Stimulated activated CD8-positive, alpha-beta memory T cell treated with anti-CD3 and anti-CD28 coated beads, Interleukin-15, amount 100 ng/mL, for 48 hours (primary cell): ENCODE measurements at places on chromosomes 1 and 21.

DNA sequence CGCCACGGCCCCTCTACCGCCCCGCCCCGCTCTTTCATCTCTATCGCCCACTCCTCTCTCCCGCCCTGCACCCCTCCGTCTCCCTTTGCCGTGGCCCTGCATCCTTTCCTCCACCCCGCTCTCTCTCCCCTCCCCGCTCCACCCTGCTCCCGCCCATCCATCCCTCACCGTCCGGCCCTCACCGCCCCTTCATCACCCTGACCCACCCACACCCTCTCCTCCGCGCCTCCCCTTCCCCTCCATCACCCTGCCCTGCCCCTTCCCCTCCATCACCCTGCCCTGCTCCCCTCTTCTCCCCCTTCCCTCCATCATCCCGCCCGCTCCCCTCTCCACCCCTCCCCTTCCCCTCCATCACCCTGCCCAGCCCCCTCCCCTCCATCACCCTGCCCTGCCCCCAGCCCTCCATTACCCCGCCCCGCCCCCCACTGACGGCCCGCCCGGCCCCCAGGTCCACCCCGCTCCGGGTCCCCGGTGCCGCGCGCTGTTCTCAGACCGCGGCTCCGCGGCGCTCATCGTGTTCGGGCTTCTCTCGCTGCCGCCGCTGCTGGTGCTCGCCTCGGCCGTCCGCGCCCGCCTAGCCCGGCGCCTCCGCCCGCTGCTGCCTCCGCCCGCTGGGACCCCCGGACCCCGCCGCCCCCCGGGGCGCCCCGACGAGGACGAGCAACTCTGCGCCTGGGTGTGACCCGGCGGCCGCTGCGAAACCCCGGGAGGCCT is 6.2 kb upstream of the ANKRD65 start:
- no peak for DNase-seq

GRCh38 chr1:22837332-22837731 is 126.7 kb downstream of the EPHB2 start:
- DNase-seq: no peak

- DNase-seq: no peak
Measured at GRCh38 chr21:36738489-36739126, 39.7 kb downstream of the SIM2 start.

DNA sequence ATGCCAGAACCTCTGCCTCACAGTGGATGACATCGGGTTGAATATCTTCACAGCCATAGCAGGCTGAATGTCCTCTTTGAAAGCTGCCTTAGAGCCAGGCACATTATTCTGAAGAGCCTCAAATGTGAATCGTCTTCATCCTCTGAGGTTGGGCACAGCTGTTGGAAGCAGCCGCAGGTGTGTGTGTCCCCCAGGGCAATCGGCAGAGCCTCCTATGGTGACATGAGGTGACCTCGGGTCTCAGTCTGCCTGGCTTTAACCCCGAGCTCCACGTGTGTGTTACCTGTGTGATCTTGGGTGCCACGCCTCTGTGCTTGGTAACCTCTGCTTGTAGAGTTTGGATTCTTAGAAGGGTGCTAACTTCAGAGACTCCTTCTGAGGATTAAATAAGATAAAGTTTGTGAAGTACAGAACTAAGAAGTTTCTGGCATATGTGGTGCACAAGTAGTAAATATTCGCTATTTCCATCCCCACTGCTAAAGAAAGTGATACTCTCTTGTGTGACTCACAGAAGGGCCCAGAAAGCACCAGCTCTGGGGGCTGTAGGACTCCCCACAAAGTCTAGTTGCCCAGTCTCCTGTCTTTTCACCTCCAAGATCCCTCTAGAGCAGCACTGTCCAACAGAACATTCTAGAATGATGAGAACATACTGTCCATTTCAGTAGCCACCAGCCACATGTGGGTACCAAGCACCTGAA is 500.9 kb downstream of the NPHP4 start:
- no peak for DNase-seq

DNA sequence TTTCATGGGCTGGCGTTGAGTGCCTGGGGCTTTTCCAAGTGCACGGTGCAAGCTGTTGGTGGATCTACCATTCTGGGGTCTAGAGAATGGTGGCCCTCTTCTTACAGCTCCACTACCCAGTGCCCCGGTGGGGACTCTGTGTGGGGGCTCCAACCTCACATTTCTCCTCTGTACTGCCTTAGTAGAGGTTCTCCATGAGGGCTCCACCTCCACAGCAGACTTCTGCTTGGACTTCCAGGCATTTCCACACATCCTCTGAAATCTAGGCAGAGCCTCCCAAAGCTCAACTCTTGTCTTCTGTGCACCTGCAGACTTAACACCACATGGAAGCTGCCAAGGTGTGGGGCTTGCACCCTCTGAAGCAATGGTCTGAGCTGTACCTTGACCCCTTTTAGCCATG is 82.1 kb downstream of the CCDC18 start:
- no peak for DNase-seq

DNA sequence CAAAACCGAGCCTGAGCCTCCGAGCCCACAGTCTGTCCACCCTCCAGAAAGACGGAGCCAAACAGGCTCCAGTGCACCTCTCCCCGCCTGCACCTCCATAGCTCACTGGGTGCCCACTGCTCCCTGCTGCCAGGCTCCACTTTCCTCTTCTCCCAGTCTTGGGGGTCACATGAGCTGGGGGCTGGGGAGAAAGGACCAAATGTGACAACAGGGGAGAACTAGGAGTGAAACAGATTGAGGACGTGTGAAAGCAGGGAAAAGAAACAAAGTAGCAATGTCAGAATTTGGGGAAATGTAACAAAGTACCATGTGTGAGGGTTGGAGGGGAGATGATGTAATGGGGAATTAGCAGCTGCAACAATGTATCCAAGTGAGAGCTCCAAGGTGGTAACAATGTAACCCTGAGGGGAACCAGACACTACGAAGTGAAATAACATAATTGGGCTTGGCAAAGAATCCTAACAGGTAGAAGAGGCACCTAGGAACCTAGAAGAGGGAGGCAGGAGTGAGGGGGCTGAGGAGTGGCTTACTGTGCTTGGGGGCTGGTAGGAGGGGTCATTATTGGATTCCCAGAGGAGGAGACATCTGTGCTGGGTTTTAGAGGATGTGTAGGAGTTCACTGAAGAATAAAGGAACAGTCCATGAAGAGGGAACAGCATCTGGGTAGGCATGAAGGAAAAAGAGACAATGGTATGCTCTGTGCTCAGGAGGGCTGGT is 12.5 kb downstream of the SDC3 start:
- DNase-seq: no peak

- no peak for DNase-seq
Measured at GRCh38 chr1:245983294-245983967, 523.6 kb downstream of the SMYD3 start.

DNA sequence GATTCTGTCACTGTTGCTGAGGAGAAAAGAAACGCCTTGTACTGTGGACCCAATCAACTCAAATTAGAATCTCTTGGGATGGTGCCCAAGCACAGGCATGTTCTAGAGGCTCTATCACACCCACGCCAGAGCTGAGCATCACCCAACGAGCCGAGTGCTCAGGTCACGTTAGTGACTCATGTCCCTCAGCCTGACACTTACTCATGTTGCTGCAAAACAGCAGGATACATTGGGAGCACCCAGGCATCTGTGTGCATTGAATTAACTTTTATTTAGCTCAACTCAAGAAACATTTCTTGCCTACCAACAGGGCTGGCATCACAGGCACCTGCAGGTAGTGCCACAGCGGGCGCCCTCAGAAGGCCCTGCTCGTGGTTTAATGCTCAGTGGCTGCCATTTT is 149.8 kb downstream of the ETS2 start:
- no peak for DNase-seq

DNA sequence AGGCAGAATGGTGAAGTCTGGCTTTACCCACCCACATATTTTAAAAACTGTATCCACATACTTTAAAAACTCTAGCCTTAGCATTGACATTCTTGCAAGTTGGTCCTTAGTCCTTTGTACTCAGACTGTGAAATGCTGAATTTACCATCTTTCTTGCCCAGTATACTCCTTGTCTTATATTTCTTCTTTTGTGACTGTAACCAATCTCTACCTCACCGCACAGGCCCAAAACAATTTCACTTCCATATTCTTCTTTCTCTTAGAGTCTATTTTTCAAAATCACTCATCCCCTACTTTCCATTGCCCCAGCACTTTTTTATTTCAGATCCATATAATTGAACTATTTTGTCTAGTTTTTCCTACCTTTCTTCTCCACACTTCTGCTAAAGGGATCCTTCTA is 892.4 kb upstream of the B3GALT2 start:
- no peak for DNase-seq

DNA sequence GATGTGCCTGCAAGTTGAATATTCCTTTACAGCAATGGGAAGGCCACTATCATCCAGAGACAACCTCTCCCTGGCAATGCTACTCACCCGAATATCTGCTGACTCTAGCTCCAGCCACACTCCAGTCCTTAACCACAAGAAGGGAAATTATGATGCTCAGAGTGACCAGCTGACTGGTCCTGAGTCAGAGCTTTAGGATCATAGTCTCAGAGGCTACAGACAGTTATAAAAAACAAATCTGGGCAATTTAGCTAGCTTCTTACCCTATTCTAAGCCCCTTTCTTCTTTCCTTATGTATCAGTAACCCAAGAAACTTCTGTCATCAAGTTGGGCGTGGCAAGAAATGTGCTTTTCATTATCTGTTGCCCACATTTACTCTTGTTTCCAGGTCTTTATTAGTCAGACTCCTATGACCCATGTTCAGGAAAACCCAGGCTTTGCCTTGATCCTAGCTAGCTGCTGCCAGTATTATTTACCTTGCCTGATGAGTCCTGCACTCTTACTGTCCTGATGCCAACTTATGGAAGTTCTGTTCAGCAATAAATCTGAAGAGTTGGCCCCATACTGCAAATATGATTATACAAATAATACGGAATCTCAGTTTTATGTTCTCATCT is 207.0 kb downstream of the TTLL7 start:
- no peak for DNase-seq

GRCh38 chr1:226722240-226722900 is 16.7 kb downstream of the ITPKB start:
- no peak for DNase-seq

- DNase-seq: no peak
Measured at GRCh38 chr1:113984710-113985109, 5.4 kb downstream of the OLFML3 start.

DNA sequence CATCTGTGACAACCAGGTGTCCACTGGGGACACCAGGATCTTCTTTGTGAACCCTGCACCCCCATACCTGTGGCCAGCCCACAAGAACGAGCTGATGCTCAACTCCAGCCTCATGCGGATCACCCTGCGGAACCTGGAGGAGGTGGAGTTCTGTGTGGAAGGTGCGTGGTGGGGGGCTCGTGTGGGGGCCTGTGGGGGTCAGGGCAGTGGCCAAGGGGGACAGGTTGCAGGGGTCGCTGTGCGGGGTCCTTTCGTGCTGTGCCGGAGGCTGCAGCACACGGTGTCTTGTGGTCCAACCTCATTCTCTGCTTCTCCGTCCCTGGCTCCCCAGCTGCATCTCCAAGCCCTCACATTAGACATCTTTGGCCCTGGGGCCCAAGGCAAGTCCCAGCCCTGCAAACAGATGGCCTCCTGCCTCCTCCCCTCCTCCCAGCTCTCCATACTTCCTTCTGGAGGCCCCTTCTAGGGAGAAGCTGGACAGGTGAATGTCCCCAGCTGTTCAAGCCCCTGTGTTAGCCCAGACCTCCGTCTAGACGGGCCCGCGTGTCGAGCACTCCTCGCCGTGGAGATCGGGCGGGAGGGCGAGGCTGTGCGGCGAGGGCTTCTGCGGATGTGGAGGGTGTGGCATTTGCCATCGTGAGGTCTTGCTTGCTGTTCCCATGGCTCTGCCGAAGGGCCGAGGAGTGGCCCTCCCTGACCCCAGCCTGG is 2.5 kb downstream of the AGRN start:
- no peak for DNase-seq

DNA sequence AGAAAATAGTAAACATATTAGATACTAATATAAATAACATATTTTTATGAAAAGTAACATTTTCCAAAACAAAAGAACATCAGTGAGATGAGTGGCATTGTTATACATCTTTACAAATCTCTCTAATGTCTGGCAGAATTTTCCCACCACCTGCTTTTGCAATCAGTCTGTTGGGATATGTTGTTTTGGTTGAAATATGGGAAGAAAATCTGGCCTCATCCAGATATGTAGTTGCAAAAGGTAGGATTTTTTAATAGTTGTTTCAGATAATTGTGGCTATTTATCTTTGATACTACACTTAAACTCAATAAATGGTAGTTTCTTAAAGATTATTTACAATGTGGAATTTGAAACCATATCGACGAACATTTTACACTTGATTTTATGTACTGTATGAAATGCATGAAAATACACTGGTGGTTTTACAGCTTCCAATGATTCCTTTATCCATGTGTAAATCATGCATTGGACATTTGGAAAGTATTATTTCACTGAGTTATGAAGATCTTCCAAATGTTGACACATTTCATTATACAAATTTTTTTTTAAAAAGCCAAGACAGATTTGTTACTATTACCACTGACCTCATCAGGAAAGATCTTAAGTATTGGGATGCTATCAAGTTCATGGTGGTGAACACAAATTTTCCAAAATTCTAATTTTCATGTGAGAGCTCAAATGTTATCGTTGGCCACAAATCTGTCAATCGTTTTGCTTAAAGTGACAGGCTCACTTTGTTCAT is 74.1 kb upstream of the CD34 start:
- no peak for DNase-seq

- DNase-seq: no peak
Measured at GRCh38 chr1:160866001-160866694, 3.5 kb upstream of the CD244 start.

DNA sequence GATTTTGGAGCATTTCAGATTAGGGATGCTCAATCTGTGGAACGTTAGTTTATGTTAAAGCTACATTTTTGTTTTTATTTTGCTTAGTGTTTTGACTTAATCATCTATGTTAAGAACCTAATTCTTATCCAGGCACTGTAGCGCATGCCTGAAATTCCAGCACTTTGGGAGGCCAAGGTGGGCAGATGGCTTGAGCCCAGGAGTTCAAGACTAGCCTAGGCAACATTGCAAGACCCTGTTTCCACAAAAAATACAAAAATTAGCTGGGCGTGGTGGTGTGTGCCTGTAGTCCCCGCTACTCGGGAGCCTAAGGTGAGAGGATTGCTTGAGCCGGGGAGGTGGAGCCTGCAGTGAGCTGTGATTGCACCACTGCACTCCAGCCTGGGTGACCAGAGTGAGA is 23.4 kb downstream of the FNBP1L start:
- no peak for DNase-seq

- DNase-seq: no peak
Measured at GRCh38 chr21:33373451-33373850, 29.8 kb upstream of the IFNGR2 start.

DNA sequence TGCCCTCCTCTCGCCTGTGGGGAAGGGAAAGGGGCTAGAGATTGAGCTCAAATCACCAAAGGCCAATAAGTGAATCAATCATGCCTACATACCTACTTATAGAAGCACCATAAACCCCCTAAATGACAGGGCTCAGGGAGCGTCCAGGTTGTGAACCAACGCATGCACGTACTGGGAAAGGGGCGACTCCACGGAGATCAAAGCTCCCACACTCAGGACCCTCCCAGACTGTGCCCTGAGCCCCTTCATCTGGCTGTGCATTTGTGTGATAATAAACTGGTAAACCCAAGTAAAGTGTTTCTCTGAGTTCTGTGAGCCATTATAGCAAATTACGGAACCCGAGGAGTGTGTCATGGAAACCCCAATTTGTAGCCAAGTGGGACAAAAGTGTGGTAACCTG is 23.8 kb upstream of the PRDM15 start:
- no peak for DNase-seq
